ENCODE measurements at places on chromosomes 6 and 20.

- no peak for DNase-seq
Observed at GRCh38 chr6:169169941-169170582, 83.6 kb downstream of the THBS2 start.

DNA sequence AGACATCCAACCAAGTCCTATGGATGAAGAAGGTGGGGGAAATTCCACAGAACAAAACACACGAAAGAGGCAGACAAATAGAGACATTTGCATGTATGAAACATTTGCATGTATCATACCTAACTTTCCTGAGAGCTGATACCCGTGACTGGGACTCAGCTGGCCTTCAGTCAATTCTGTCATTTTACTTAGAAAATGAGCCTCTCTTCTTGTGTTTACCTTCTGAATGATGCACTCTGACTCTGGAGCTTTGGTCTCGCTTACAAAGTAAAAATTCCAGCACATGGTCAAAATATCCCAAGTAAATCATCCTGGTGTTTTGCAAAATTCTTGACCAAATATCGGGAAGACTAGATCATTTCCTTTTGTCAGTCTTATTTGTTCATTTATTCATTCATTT is 46.9 kb downstream of the MMUT start:
- DNase-seq, result no peak

GRCh38 chr6:112254921-112255320 is 554 bp upstream of the LAMA4 start:
- DNase-seq, result no peak

DNA sequence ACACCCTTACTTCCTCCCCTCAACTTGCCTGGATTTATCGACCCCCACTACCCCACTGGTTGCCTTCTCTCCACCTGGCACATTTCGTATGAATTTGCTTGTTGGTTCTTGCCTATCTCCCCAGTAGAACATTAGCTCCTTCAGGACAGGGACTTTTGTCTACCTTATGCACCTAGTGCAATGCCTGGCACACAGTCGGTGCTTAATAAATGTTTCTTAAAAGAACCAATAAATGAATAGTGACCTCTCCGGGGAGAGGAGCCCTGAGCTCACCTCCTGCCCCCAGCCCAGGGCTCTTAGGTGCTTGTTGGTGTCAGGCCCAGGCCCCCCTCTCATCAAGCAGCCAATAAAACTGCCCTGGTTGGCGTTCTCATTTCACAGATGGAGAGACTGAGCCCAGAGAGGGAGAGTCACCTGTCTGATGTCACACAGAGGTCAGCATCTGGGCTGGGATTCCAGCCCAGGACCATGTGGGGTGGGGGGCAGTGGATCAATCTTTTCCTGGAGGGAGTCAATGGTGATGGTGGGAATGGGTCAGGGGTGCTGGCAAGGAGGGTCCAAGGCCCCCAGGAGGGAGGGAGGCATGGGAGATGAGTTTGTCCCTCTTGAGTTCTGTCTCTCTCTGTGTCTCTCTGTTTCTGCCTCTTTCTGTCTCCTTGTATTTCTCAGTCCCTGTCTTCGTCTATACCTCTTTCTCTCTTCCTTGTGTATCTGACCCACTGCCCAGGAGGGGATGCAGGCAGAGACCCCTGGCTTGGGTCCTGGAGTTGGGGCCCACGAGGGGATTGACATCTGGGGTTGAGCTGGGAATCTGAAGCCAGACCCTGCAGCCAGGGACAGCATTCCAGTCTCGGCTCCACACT is 89.6 kb downstream of the CEBPB start:
- DNase-seq, result no peak

- no peak for DNase-seq
Observed at GRCh38 chr6:23478312-23478711, 647.7 kb upstream of the NRSN1 start.

GRCh38 chr6:6729971-6730370 is 141.5 kb downstream of the LY86 start:
- DNase-seq, result no peak

GRCh38 chr6:91428953-91429560 is 842.2 kb upstream of the MAP3K7 start:
- DNase-seq, result no peak

DNA sequence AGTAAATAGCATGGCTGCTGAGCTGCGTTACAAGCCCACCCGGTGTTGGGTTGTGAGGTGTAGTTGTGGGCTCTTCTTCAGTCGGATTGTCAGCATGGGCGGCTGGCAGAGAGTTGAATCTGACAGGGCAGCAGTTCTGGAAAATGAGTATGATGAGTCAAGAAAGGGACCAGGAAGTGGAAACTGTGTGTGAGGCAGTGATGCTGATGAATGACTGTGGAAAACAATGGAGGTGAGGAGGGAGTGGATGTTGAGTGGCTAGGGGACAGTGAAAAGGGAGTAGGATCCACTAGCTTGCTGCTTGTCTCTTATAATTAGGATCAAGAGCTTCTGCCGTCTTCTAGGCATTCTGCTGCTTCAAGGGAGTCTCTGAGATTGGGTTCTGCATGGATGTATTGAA is 154.3 kb downstream of the ESR1 start:
- no peak for DNase-seq

GRCh38 chr6:40720375-40720748 is 133.2 kb upstream of the LRFN2 start:
- DNase-seq, result no peak

DNA sequence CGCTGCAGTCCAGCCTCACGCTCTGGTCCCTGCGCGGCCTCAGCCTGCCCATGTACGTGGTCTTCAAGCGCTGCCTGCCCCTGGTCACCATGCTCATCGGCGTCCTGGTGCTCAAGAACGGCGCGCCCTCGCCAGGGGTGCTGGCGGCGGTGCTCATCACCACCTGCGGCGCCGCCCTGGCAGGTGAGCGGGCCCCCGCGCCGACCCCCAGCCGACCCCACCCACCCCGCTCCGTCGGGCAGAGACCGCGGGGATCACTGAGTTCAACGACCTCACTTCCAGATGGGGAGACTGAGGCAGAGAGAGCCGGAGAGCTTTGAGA is 545 bp downstream of the SLC35D3 start:
- DNase-seq, result no peak

DNA sequence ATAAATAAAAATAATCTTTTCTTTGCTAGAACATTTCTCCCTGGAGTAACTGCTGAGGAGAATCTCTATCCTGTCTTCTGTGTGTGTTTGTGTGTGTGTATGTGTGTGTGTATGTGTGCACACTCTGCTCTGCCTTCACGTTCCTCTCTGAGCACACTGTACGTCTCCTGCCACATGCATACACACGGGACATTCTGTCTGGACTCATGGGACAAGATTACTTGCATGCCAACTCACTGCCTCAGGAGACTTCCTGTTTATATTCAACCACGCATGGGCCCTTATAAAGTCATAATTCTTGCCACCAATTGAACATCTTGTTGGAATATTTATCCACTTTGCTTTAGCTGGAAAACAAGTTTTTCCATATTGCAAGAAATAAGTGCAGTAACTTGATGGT is 930.6 kb downstream of the KIF16B start:
- DNase-seq, result no peak

DNA sequence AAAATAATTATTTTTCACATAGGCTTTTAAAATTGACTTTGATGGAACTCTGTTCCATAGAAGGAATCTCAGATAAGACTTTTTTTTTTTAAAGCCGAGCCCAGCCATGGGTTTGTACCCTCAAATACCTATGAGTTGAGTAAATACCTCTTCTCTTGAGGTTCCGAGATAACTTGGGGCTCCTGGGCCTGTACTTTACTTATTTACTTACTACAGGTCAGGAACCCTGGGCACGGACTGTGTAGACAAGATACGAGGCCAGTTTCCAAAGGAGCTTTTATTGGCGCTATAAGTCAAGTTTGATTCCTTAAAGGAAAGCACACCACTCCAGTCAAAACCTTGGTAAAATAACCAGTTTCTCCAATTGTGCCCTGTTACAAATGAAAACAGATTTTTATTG is 7.5 kb downstream of the AFG1L start:
- no peak for DNase-seq

DNA sequence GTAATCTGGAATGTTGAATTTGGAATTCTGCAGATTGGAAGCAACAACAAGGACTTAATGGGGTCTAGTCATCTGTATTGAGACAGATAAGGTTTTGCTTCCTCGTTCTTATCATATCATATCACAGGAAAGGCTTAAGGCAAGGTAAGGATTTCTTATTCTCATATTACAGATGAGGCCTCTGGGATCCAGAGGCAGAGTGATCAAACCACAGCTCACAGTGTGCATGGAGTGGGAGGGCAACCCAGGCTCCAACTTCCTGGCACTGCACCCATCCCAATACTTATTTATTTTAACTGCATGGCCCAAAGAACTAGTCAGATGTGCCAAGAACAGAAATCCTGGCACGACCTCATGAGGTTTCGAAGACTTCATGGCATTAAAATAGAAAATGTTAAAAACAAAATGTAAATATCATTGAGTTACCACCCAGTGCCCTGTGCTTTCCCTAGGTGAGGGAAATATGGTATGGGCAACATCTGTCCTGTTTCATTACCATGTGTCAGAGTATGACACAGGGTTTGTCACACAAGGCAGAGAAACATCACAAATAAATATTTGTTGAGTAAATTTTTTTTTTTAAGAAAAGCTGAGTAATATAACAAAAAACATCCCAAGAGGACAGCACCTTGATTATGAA is 191.9 kb downstream of the ISM1 start:
- no peak for DNase-seq

GRCh38 chr6:20997143-20997769 is 463.0 kb downstream of the CDKAL1 start:
- DNase-seq, result no peak

DNA sequence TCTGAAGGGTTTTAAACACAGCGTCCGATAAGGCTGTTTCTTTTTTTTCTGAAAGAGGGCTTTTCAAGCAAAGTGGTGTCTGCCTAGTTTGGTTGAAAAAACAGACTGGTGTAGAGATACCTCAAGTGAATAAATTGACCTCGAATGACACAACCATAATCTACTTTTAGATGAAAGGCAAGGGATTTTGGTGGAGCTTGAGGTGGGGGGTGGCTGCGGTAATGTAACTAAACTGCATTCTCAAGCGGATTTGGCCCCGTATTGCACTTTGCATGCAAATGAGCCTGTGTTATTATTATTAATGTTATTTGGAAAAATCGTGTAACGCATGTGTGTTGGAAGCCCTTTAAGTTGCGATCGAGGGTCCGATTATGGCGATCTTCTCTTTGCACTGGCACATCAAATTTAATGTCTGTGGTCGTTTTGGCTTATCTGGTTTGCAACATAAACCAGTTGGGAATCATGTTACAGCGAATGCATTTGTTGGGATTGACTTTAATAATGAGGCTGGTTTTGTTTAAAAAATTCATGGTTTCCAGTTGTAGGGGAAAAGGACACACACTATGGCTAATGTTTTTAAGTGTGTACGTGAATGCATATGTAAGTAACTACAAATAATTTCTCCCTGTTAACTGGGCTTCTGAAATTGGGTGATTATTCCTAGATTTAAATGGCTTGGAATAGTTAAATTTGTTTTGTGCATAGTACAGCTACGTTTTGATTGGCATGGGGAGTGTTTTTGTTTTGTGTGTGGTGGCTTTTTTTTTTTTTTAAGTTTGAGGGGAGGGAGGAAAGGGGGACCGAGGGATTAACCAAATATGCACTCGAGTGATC is 1.0 kb downstream of the JARID2 start:
- DNase-seq, result no peak

DNA sequence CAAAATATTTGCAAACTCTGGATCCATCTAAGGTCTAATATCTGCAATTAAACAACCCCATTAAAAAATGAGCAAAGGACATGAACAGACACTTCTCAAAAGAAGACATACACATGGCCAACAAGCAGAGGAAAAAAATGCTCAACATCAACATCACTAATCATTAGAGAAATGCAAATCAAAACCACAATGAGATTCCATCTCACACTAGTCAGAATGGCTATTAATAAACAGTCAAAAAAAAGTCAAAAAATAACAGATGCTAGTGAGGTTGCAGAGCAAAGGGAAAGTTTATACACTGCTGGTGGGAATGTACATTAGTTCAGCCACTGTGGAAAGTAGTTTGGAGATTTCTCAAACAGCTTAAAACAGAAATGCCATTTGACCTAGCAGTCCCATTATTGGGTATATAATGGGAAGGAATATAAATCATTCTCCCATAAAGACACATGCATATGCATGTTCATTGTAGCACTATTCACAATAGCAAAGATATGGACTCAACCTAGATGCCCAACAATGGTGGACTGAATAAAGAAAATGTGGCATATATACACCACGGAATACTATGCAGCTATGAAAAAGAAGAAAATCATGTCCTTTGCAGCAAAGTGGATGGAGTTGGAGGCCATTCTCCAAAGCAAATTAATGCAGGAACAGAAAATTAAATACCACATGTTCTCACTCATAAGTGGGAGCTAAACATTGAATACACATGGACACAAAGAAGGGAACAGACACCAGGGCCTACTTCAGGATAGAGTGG is 9.1 kb downstream of the ZNFX1 start:
- DNase-seq, result no peak

DNA sequence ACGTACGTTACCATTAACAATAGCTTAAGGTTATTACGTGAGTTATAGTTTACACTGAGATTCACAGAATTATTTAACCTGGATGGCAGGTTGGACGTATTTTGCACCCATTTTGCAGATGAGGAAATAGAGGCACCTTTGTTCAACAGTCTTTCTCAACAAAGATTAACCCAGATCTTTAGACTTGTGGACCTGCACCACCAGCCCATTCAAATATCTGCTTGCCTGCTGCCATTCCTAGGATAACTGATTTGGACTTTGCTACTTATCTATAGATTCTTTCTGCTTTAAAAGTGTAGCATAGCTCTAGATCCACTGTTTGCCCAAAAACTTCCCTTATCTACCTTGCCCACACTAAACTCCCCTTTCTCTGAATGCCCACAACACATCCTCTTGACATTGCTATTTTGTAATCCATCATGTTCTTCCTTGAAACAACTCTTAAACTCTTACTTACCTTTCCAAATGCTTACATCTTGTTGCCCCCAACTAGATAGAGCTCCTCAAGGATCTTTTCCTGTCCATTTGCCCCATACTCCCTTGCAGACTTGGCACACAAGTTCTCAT is 56.4 kb upstream of the TNFAIP3 start:
- no peak for DNase-seq

- no peak for DNase-seq
Observed at GRCh38 chr20:47189060-47189459, 167.4 kb downstream of the ZMYND8 start.

DNA sequence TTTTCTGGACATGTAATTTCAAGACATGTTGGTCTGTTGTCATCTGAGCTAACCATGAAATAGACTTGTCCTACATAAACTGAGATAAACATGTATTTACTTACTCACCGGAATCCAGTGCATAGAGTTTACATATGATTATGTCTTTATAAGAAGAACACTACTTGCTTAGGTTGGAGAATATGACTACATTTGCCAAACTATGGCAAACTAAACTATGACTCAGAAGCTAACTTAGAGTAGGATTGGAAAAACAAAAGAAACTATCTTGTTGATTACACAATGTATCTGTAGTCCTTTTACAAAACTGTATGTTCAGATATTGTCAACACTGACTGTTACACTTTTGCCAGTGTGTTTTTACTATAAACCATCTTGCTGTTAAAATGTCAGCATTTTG is 113.3 kb downstream of the CRYBG1 start:
- no peak for DNase-seq

All from stimulated activated CD8-positive, alpha-beta memory T cell treated with anti-CD3 and anti-CD28 coated beads, Interleukin-12 subunit alpha, Interleukin-12 subunit beta, amount 100 ng/mL, for 1 hour (primary cell).